ENCODE measurements at places on chromosomes 7 and 10.

GRCh38 chr7:156832195-156832877 lies 60.6 kb downstream of the LMBR1 start:
- no peak for DNase-seq

DNA sequence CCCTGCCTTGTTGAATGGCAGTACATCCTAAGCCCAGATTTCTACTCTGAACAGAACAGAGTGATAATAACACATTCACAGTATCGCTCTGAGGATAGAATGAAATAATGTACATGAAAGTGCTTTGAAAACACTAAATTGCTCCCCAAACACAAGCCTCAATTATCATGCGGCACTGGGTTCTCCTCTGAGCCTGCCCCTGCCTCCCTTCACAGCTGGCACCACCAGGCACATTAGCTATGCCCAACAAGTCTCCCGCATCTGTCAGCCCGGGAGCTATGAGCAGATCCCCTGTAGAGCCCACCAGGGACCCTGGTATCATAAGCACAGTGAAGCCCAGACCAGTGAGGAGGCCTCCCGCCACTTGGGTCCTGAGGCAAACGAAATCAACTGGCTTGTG lies 405.5 kb downstream of the GRID1 start:
- DNase-seq: no peak

DNA sequence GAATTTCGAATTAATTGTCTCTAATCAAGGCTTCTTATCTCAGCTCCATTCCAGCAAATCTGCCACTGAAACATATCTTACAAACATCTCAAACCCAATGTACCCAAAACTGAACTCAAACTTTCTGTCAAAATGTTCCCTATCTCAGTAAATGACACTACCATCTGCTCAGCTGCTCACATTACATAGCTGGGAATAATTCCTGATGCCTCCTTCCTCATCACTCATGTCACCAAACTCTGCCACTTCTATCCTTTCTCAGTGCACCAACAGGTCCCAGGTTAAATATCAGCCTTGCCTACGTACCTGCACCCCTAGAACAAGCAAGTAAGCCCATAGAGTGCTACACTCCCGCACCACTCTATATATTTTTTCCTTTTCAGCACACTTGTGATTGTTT lies 12.4 kb downstream of the WAPL start:
- no peak for DNase-seq

- DNase-seq: no peak
These were observed 85.6 kb upstream of the FGFR2 start for GRCh38 chr10:121683816-121684215.

GRCh38 chr10:24821986-24822385 lies 98.3 kb upstream of the ARHGAP21 start:
- no peak for DNase-seq

DNA sequence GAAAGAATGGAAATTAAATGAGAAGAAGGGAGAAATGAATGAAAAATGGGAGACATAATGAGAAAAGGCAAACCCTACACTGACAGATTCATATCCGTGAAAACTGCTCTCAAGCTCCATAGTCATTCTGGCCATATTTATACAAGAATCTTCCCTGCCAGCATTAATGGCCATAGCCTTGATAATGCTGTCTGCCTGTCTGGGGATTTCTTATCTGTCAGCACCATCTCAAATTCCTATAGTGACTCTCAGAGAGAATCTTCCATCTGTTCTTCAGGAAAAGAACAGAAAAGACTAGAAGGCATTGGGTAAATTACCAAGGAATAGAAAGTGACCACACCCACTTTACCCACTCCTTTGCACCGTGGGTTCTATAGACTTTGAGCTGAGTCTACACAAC lies 295.9 kb downstream of the PLXNA4 start:
- DNase-seq: no peak

DNA sequence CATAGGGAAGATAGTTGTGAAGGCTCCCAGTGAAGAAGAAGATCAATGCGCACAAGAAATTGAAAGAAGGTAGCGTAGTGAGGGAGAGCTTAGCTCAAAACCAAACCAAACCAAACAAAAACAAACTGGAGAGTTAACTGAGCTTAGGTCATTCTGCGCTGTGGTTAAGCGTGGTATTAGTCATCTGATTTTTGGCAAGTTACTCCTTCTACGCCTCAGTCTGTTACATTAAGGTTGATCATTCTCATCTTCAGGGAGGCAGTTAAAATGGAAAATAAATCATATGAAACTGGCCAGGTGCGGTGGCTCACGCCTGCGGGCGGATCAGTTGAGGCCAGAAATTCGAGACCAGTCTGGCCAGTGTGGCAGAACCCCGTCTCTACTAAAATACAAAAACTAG lies 259.7 kb downstream of the EXOC4 start:
- DNase-seq: no peak

- DNase-seq: no peak
These were observed 742.3 kb downstream of the TYW1 start for GRCh38 chr7:67738958-67739357.

GRCh38 chr10:78576276-78576675 lies 492.5 kb upstream of the ZMIZ1 start:
- no peak for DNase-seq

DNA sequence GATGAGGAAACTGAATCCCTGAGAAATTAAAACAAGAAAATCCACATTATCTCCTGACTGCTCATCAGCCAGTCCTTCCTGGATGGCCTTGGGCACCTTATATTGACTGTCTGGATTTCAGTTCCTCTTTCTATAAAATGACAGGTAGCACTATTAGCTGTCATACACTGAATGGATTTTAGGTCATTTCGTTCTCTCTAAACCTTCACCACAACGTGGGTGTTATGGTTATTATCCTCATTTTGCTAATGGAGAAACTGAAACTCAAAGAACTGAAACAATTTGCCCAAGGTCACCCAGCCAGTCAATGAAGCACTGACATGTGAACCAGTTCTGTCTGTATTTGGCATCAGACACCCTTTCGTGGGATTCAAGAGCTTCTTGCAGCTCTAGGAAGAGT lies 193.8 kb downstream of the CYP26A1 start:
- no peak for DNase-seq

- no peak for DNase-seq
These were observed 248.9 kb downstream of the EXOC4 start for GRCh38 chr7:133501771-133502170.
